ENCODE measurements at places on chromosomes 2 and 18. TPM values are rescaled to one million over a fixed set of nuclear protein-coding genes. Genes with fewer than 3 reads are reported as not detected.

DNA sequence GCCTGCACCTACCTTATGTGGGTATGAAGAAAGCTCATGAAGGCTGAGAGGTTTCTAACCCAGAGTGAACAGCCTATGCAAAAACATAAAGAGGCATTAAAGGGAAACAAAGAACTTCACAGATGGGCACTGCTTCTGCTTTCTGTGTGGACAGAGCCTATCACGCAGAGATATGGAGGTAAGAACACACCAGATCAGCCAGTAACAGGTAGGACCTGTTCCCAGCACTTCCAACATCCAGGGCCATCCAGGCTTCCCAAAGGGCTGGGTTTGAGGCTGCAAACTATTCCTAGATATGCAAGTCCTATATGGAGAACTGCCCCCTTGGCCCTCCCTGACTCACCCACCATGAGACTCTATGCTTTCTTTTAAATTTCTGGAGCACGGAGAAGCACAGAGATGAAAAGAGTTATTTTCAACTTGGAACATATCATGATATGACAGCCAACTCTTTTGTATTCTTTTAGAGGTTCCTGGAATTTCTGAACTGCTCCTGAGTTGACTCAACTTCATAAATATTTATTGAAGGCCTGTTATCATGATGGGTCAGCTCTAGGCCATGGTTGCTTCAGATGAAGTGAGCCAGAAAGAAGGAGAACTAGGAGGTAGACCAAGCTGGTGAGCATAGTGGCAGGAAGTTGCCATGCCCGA is 77.4 kb upstream of the PPP1CB start:
- H3K27me3 ChIP-seq: no peaks in the 10 kb centered on the region
- no peaks in the 10 kb centered on the region for H3K36me3 ChIP-seq

- H3K4me1 ChIP-seq: no peaks in the 10 kb centered on the region
- no peaks in the 10 kb centered on the region for H3K36me3 ChIP-seq
- DNase-seq: no peak
These were observed 251.6 kb upstream of the APCDD1 start for GRCh38 chr18:10202845-10203321.

GRCh38 chr2:136920652-136921333 is 155.4 kb downstream of the THSD7B start:
- no peak overlapping the region for H3K4me3 ChIP-seq
- H3K27me3 ChIP-seq: no peaks in the 10 kb centered on the region
- no peaks in the 10 kb centered on the region for H3K36me3 ChIP-seq
- DNase-seq: no peak
- H3K4me1 ChIP-seq: no peaks in the 10 kb centered on the region

PCARE gene
- not detected for total RNA-seq

DNA sequence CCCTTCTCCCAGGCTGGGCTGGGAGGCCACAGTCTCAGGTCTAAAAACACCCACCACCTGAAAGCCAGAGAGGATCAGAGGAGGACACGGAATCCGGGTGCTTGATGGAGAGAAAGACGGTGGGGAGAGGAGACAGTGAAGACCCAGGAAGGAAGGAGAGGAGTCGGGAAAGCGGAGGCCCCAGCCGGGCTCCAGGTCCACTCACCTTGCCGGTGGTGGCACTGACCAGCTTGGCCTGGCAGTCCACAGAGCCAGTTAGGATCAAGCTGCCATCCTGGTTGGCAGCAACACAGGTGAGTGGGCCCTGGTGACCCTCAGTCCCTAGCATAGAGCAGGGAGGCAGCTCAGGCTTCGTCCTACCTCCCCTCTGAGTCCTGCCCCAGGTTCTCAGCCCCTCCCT is 4.3 kb downstream of the AAMP start:
- peaks cover 25% of the 10 kb centered on the region for H3K36me3 ChIP-seq
- H3K4me1 ChIP-seq: peaks cover 7% of the 10 kb centered on the region
- no peak for DNase-seq
- H3K27ac ChIP-seq: no peak overlapping the region
- H3K27me3 ChIP-seq: no peaks in the 10 kb centered on the region

ARMC9 gene
- total RNA-seq: 5.3 TPM

- no peak for DNase-seq
- H3K4me1 ChIP-seq: no peaks in the 10 kb centered on the region
- H3K36me3 ChIP-seq: no peaks in the 10 kb centered on the region
- H3K27me3 ChIP-seq: no peaks in the 10 kb centered on the region
- H3K27ac ChIP-seq: no peak overlapping the region
These were observed 23.4 kb upstream of the LYPD6 start for GRCh38 chr2:149307014-149307413.

DNA sequence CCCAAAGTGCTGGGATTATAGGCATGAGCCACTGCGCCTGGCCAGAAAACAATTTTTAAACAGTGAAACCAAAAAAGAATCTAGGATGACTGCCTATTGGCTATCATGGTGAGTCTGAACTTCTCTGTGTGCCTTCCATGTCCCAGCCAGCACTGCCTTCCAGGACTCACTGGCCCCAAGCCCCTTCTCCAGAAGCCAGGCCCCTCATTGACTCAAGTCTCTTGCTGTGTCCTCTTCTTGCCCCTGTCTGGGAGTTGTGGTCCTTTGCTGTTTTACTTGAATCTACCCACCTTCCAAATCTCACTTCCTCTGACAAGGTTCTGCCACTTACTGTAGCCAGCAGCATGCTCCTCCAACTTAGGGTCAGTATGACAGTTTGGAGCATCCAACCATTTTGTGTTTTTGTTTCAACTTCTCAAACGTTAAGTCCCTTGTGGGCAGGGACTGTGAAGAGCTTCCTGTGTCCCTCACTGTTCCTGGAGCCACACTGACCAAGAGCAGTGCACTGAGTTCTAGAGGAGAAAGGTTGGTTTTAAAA is 41.7 kb downstream of the ST3GAL5 start:
- no peaks in the 10 kb centered on the region for H3K27me3 ChIP-seq
- H3K4me1 ChIP-seq: peaks cover 27% of the 10 kb centered on the region
- DNase-seq: no peak
- H3K4me3 ChIP-seq: no peak overlapping the region
- no peak overlapping the region for H3K27ac ChIP-seq

DNA sequence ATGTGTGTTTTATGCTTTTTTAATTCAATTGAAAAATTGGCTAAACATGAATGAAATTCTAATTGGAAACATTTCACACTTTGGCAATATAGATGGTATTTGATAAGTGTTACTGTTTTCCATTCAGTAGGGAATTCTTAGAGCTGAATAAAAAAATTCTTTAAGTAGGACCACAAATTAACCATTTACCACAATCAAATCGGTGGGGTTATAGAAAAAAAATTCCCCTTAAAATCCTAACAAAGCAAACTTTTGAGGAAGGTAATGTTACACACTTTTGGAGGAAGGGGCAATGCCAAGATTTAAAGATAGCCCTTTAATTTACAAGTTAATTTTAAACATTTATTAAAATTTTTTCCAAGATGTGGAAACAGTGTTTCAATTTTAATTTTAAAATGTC is 279.0 kb upstream of the FIGN start:
- H3K27me3 ChIP-seq: no peaks in the 10 kb centered on the region
- no peak overlapping the region for H3K27ac ChIP-seq
- no peak for DNase-seq
- no peaks in the 10 kb centered on the region for H3K36me3 ChIP-seq
- no peak overlapping the region for H3K4me3 ChIP-seq
- no peaks in the 10 kb centered on the region for H3K4me1 ChIP-seq

All from CD8-positive, alpha-beta memory T cell (primary cell).